ENCODE measurements at places on chromosomes 16 and 17.

- DNase-seq = no peak
Observed at GRCh38 chr17:64554028-64554637, 47.4 kb downstream of the CEP95 start.

DNA sequence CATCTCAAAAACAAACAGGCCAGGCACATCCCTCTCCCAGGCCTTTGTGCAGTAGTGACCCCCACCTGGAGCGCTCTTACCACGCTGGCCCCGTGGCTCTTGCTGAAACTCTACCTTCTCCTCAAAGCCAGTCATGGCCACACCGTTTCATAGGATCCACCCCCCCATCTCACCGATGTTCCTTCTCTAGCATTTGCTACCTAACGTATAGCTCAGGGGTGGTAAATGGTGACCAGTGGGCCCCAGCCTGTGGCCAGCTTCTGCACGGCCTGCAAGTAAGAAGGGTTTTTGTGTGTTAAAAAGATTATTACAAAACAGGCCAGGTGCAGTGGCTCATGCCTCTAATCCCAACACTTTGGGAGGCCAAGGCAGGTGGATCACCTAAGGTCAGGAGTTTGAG is 43.8 kb downstream of the RMI2 start:
- no peak for DNase-seq

GRCh38 chr16:86517033-86517432 is 6.7 kb downstream of the FOXF1 start:
- no peak for DNase-seq

DNA sequence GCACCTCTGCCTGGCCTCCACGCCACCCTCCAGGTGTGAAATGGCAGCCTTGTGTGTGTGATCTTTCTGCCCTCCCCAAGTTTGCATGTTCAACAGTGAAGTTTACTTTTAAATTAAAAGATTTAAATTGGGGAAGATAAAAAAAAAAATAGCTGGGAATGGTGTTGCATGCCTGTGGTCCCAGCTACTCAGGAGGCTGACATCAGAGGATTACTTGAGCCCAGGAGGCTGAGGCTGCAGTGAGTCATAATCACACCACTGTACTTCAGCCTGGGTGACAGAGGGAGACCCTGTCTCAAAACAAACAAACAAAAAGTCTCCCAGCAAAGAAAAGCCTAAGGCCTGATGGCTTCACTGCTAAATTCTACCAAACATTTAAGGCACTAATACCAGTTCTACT is 35.4 kb upstream of the RNF43 start:
- DNase-seq = no peak

GRCh38 chr16:19147126-19147525 is 20.9 kb upstream of the SYT17 start:
- DNase-seq = no peak

DNA sequence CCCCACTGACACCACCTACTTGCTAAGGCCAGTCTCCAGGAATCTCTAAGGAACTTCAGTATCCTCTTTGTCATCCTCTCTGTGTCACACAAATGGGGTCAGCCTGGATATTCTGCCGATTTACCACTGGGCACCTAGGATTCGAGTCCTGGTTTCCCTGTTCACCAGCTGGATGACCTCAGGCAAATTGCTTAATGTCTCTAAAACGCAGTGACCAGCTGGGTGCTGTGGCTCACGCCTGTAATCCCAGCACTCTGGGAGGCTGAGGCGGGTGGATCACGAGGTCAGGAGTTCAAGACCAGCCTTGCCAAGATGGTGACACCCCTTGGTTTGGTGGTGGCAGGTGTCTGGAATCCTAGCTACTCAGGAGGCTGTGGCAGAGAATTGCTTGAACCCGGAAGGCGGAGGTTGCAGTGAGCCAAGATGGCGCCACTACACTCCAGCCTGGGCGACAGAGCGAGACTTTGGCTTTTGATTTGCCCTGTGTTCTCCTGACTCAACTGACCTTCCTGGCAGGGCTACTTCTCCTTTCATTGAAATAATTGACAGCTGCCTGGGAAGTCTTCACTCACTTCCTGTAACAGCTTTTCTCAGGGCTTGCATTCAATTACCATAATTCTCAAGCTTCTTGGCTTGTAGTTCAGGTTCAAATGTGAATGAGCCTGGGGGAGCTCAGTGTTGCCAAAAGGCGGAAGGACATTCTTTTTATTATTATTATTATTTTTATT is 15.4 kb downstream of the SYCE1L start:
- no peak for DNase-seq

GRCh38 chr17:73643001-73643851 is 1.0 kb downstream of the SDK2 start:
- no peak for DNase-seq
